ENCODE measurements at places on chromosomes 1 and 21.

GRCh38 chr21:45979651-45980050 lies 1.9 kb upstream of the COL6A1 start:
- DNase-seq = no peak

GRCh38 chr1:180609643-180610555 lies 21.9 kb upstream of the XPR1 start:
- DNase-seq = peak; percentile 39

- DNase-seq = no peak
Measured at GRCh38 chr1:175600721-175601440, 142.5 kb downstream of the TNR start.

DNA sequence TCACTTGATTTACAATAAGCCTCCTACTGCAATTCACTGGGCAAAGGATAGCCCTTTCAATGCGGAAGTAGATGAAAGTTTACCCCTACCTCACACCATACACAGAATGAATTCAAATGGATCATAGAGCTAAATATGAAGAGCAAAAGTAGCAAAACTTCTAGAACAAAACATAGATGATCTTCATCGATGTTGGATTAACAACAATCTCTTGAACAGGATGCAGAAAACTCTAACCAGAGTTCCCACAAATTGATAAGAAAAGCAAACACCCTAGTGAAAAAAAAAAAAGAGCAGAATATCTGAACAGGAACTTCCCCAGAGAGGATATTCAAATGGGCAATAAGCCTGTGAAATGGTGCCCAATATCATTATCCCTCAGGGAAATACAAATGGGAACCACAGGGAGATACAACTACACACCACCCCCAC lies 1.9 kb upstream of the UBASH3A start:
- no peak for DNase-seq

GRCh38 chr1:246618240-246618808 lies 52.1 kb downstream of the CNST start:
- no peak for DNase-seq

DNA sequence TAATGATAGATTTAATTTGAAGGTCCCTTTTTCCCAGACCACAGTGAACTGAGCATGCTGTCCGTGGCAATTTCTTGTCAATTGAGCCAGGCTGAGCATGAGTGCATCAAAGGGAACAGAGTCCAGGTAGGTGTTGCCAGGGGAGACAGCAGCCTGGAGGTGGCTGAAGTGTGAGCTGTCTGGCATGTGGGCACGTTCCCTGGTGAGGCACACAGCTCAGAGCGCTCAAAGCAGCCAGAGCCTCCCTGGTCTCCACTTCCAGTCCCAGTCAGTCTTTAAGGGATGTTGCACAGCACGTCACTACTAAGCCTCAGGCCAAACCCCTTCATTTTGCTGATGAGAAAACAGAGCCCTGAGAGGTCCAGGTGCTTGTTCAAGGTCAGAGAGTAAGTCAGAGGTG lies 251.4 kb downstream of the MATN1 start:
- no peak for DNase-seq

GRCh38 chr1:159483501-159483900 lies 44.0 kb downstream of the OR10J1 start:
- no peak for DNase-seq

GRCh38 chr1:69766431-69767180 lies 198.9 kb downstream of the LRRC7 start:
- DNase-seq = no peak

DNA sequence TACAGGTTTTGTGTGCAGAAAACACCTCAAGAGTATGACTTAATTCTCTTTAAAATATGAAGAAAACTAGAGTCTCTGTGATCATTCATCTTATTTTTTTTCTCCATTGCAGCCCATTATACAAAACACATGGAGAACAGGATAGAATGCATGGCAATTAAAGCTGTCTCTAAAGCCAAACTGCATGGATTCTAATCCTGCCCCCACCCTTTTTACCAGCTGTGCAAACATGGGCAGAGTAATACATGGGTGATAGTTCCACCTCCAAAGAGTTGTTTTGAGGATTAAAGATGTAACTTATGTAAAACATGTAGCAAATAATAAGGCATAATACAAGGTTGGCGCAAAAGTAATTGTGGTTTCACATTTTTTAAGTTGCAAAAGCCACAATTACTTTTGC lies 114.4 kb downstream of the CLEC20A start:
- no peak for DNase-seq

- peak; percentile 58 for DNase-seq
Measured at GRCh38 chr1:210232511-210233215, at the start of gene SERTAD4. Gene SERTAD4, plus strand, starts transcription at chr1:210232796. Its CDS starts 5,165 bp downstream, at chr1:210237961.

DNA sequence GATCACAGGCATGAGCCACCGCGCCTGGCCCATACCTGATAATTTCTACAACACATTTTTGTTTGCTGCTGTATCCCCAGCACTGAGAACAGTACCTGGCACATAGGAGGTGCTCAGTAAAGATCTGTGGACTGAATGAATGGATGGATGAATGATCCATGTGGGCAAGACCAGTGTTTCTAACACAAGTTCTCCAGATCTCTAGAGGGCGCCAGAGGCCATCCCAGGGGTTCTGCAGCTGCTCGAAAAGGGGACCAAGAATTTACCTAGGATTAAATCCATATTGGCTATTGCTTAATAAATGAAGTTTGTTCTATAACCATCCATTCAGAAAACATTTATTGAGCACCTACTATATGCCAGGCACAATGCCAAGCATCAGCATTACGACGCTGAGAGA lies 167.7 kb downstream of the ACTL8 start:
- peak; percentile 31 for DNase-seq

GRCh38 chr1:182599339-182599738 lies 4.8 kb downstream of the RGS16 start:
- no peak for DNase-seq

GRCh38 chr21:21606041-21606440 lies 607.8 kb downstream of the NCAM2 start:
- DNase-seq = no peak

DNA sequence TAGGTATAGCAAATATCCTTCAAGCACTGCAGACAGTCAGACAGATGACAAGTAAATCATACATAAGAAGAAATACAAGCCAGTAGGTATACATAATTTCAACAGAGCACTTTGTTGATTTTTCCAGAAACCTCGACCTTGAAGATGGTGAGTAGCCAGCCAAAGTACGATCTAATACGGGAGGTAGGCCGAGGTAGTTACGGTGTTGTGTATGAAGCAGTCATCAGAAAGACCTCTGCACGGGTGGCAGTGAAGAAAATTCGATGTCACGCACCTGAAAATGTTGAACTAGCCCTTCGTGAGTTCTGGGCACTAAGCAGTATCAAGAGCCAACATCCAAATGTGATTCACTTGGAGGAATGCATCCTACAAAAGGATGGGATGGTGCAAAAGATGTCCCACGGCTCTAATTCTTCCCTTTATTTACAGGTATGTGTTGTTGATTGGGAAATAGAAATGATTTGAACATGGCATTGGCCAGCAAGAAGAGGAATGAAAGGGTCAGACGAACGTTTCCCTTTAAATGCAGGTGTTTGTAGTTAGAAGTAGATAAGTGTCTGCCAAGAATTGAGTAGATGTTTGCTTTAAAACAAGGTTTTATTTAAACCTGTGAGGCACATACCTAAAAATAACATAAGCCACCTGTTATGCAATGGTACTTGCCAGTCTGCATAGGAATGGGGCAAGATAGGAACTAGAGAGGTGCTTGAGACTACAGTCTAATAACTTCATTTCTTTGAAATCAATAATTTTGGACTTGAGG lies 2.7 kb downstream of the PDIK1L start:
- no peak for DNase-seq

DNA sequence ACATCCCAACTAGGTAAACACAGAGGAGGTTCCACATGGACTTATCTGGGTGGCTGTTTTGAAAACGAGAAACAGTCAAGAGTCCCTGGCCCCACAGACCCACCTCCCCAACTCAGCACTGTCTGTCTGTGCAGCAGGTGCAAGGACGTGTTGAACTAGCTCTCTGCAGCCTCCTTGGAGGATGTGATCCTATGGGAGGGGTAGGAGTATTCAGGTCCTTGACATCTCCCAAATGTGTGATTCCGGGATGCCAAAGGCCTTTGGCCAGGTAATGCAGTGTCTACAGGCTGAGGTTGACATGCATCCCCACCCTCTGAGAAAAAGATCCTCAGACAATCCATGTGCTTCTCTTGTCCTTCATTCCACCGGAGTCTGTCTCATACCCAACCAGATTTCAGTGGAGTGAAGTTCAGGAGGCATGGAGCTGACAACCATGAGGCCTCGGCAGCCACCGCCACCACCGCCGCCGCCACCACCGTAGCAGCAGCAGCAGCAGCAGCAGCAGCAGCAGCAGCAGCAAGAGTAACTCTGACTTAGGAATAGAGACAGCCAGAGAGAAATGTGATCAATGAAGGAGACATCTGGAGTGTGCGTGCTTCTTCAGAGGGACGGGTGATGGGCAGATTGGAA lies 151.6 kb upstream of the CAMK1G start:
- no peak for DNase-seq

GRCh38 chr1:244294599-244295224 lies 157.0 kb downstream of the ADSS2 start:
- no peak for DNase-seq

DNA sequence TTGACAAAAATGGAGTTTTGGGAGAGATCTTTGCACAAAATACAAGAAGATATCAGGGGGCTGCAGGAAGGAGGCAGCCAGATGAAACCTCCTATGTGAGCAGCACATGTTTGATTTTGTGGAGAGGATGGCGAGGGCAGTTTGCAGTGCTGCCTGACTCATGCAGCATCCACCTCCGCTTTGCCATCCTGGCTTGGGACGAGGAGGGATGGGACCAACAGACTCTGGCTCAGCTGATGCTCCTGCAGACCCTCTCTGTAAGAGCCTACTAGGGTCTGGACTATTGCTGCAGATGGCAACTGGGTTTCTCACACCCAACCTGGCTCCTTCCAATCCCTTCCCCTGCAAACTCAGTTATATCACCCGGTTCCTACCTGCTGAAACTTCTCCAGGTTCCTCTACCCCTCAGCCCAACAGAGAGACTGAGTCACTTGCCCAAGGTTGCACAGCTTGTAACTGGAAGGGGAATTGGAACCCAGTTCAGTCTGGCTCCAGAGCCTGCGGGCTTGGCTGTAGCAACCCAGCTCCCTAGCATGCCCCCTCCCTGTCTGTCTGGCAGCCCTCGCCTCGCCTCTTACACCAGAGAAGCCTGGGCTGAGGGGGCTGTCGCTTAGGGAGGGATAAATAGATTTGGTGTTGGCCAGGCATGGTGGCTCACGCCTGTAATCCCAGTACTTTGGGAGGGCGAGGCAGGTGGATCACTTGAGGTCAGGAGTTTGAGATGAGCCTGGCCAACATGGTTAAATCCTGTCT lies 205.8 kb downstream of the PTPRU start:
- DNase-seq = no peak

DNA sequence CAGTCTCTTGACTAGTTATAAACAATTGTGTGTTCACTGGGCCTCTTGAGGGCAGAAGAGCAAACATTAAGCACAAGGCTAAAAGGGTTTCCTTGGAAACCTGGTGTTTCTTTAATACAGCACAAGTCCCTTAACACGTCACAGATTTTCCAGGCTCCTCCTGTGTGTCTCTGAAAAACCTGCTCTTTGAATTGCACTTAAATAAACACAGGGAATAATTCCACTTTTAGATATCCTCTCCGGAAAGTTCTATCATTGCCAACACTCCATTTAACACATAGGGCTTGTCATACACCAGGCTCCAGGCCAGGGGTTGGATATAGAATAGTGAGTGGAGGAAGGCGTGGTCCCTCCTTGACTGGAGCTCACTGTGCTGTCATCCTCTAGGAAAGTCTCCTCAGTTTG lies 442.6 kb downstream of the DSCAM start:
- peak; percentile 34 for DNase-seq

DNA sequence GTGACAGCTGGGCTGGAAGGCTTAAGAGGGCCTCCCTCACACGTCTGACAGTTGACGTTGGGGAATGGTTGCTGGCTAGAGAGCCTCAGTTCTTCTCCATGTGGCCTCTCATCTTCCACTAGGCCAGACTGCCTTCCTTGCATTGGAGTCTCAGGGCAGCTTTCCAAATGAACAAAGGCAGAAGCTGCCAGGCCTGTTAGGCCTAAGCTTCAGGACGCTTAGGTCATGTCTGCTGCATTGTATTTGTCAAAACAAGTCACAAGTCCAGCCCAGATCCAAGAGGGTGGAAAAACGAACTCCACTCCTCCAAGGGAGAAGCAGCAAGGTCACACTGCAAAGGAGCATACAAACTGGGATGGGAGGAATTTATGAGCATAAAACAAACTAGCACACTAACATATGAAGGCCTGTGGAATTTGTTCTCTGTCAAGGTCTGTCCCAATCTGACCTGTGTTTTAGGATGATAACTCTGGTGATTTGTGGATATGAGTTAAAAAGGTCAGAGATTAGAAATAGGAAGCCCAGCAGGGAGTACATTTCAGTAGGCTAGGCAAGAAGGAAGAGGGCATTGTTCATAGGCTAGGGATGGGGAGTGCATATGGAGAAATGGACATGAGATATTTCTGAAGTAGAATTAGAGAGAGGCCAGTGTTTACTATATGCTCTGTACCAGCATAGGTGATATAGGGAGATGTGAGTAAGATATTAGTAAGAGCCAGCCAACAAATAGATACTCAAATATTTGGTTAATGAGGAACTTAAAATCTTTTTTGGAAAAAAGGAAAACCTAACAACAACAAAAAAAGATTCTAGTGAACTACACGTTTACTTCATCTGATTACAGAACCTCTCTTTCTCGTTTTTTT lies 29.1 kb upstream of the CNN3 start:
- DNase-seq = peak; percentile 33

- no peak for DNase-seq
Measured at GRCh38 chr1:168097921-168098528, 38.7 kb downstream of the GPR161 start.
